ENCODE measurements at places on chromosomes 6 and 20.

DNA sequence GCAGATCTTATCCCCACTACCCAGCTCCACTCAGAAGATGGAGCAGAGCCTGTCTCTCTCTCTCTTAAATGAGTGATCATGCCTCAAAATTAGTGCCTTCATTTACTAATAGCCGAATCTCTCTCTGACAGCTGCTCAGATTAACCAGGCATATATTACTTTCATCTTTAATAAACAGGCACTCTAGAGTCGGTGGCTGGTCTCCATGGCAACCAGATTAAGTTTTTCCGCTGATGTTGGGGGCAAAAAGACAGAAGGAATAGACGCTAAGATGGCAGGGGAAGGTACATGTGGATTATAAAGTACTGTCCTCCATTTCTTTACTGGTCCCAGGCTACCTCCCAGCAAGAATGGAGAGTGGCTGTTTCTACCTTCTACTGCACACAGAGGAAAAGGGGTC is 121.6 kb downstream of the QRSL1 start:
- no peak for DNase-seq

- DNase-seq, result no peak
Measured at GRCh38 chr20:750801-751200, 17.5 kb downstream of the SLC52A3 start.

- DNase-seq, result no peak
Measured at GRCh38 chr6:150180517-150180916, 37.7 kb downstream of the PPP1R14C start.

DNA sequence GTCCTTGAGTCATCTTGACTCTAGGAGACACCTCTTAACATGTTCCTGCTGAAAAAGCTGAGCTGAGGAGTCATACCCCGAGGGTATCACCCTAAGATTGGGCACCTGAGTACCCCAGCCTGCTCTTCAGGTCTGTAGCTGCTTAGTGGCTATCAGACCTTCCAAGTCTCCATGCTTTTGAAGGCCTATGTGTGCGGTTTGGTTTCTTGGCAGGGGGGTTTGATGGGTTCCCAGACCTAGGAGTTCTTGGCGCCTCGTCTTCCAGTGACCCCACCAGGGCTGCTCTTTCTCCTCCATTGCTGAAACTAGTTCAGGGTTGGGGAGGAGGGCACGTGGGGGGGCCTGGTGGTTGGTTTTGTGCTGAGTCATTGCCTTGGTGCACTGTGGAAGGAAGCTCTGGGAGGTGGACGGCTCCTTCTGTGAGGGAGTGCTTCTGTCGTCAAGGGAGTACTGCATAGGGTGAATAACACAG is 20.1 kb downstream of the IGF2R start:
- DNase-seq, result no peak

DNA sequence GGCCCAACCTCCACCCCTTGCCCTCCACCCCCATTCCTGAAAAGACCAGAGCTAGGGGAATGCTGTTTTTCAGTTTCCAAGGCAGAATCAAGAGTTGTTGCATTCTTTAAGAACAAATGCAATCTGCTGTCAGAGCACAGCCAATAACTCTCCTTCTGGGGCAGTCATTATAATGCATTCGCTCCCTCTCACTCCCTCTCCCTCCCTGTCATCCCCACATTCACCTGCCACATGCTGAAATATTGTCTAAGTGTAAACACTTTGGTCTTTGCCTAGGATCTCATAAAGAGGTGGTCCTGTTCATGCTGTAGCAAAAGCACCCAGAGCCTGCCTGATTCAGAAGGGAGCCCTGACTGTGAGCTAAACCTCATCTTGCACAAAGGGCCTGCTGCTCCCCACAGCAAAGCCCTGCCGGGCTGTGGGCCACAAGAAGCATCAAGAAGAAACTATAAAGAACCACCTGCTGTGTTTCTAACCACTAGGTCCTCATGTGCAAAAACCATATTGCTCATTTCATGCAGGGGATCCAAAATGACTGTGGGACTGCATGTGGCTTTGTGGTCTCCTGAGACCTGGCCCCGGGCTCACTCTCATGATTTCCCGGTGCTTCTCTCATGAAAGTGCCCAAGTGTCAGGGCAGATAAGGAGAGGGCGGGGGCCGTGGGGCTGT is 85.6 kb downstream of the GPR6 start:
- peak; percentile 30 for DNase-seq

GRCh38 chr6:168774381-168774780 is 333.4 kb downstream of the SMOC2 start:
- no peak for DNase-seq

- no peak for DNase-seq
Measured at GRCh38 chr20:56945057-56945456, 316.0 kb downstream of the TFAP2C start.

DNA sequence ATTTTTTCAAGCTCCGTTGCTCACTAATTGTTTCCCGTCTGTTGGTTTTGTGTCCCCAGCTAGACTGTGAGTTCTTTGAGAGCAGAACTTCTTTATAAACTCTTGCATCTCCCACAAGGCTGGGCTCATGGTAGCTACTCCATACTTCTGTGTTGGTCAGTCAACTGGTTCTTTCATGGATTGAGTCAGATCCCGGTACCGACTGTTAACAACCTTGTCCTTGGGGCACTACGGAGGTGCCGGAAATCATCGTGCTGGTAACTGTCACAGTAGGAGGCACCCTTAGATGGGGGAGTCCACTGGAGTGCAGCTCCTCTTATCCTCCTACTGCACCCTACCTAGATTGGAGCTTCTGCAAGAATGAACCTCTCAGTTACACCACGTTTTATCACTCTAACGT is 8.6 kb upstream of the STX16 start:
- DNase-seq, result no peak

GRCh38 chr20:42350521-42350920 is 732.3 kb upstream of the CHD6 start:
- DNase-seq, result no peak

- no peak for DNase-seq
Measured at GRCh38 chr6:18513253-18513798, 126.2 kb downstream of the RNF144B start.

DNA sequence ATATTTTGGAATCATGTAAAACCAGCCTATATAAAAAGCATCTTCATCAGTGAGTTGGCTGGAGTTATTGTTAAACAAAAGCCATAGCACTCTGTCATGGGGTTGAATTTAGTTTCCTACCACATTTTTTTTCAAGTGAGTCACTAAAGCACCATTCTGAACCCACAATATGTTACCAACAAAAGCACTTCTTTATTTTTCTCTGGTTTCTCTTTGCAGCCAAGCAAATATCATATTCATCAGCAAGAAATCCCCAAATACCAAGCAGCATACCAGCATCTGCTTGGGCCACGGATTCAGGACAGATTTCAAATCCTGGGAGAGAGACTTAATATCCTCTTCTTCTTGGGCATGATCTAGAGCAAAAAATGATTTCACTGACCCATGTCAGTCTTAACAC is 441.4 kb downstream of the BCKDHB start:
- DNase-seq, result no peak

DNA sequence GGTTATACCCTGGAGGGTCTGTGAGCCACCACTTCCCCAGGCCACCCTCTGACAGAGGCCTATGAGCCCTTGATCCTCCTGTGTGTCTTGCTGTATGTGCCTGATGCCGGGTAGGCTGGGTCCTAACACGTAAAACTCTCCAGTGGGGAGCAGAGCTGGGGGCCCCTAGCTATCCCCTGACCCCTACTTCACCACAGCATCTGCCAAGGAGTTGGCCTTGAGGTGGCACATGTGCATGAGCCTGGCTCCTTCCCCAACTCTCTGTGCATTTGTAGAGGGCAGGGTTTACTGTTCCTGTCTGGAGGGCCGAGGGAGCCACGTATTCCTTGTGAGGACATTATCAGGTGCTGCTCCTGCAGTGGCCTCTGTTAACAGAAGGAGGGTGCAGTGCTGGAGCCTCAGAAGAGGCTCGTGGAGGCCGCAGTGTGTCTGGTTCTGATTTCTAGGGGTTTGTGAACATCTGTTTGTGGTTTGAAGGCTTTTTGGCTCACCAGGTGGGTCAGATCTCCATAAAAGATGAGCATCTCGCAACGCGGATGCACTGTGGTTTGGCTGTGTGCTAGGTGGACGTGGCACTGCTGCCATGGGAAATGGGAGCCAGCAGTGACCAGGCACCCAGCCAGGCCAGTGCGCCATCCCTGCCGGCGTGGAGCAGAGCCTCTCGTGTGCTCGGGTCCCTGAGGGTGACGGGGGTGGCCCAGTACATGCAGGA is 152.1 kb downstream of the DTNBP1 start:
- DNase-seq, result no peak

GRCh38 chr6:169812257-169812644 is 60.8 kb downstream of the ERMARD start:
- DNase-seq, result no peak

DNA sequence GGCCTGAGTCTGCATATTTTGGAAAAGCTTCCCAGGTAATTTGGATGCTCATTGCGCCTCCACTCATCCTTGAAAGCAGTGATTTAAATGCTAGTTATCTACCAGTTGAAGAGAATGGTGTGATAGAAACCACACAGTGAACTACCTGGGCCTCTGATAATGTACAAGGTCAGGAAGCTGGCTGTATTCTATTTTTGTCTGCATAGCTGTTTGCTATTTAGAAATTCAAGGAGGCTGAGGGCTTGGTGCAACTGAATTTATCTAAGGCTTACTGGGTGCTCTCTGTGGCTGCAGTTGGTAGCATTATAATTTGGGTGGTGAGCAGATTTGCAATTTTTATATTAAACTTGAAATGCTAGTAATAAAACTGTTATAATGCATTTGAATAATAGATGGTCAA is 245.6 kb downstream of the KIF16B start:
- no peak for DNase-seq

GRCh38 chr20:56776345-56776744 is 147.2 kb downstream of the TFAP2C start:
- DNase-seq, result no peak

- DNase-seq, result no peak
Measured at GRCh38 chr6:26025047-26025893, 62.0 kb upstream of the HFE start.

GRCh38 chr20:47311967-47312681 is 44.4 kb downstream of the ZMYND8 start:
- no peak for DNase-seq

GRCh38 chr6:114000069-114000468 is 29.1 kb upstream of the HDAC2 start:
- no peak for DNase-seq

DNA sequence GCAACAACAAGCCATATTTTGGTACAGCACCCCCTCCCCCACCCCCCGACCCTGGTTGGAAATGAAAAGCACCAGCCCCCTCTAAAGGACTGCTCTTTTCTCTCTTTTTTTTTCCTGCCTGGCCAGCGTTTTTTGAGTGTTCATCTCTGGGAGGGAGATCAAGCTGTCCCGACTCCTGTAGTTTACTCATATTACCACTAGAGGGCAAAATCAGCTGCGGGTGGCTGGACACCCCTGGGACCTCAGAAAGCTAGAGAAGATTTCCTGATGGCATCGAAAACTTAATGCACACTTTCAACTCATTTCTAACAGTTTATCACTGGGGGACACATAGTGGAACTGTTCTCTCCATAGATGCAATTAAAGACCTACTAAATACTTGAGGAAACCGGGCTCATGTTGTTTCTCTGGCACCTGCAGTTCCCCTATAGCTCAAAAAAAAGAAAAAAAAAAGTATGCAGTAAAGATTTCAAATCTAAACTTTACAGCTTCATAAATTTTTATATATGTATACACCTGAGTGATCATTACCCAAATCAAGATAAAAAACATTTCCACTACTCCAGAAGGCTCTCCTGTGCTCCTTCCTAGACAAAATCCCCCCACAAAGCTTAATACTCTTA is 24.4 kb downstream of the CNBD2 start:
- peak; percentile 28 for DNase-seq

GRCh38 chr20:53402233-53403005 is 191.2 kb downstream of the ZNF217 start:
- peak; percentile 26 for DNase-seq

- no peak for DNase-seq
Measured at GRCh38 chr6:154370545-154370944, 13.9 kb upstream of the IPCEF1 start.

DNA sequence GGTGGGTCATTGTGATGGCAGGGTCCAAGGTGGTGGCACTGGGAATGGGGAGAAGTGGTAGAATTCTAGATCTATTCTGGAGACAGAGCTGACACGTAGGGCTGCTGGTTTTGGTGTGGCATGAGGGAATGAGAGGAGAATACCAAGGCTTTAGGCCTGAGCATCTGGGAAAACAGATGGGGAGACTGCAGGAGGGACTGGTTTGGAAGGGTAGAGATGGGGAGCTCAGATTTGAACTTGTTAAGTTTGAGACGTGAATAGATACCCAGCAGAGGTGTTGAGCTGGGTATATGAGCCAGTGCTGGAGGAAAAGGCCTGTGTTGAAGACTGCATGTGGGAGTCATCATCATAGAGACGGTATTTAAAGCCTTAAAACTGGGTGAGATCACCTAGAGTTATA is 17.5 kb downstream of the TRMT6 start:
- no peak for DNase-seq

GRCh38 chr20:42604998-42605956 is 584.4 kb downstream of the PTPRT start:
- DNase-seq, result no peak

DNA sequence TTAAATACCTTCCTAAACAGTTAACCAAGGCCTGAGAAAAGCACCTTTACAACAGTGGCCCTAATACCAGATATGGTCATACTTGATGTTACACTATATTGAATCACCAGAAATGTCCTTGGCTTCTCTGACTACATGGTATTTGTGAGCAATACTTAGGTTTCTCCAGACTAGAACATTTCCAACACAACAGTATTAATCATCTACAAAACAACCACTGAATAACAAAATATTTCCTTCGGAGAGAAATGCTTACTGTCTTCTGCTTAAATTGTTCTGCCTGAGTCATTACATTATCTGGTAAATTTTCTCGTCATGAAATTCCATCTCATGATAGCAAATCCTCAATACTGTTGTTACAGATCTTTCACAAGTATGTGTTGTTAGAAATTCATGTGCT is 252.9 kb upstream of the RUNX2 start:
- DNase-seq, result no peak

DNA sequence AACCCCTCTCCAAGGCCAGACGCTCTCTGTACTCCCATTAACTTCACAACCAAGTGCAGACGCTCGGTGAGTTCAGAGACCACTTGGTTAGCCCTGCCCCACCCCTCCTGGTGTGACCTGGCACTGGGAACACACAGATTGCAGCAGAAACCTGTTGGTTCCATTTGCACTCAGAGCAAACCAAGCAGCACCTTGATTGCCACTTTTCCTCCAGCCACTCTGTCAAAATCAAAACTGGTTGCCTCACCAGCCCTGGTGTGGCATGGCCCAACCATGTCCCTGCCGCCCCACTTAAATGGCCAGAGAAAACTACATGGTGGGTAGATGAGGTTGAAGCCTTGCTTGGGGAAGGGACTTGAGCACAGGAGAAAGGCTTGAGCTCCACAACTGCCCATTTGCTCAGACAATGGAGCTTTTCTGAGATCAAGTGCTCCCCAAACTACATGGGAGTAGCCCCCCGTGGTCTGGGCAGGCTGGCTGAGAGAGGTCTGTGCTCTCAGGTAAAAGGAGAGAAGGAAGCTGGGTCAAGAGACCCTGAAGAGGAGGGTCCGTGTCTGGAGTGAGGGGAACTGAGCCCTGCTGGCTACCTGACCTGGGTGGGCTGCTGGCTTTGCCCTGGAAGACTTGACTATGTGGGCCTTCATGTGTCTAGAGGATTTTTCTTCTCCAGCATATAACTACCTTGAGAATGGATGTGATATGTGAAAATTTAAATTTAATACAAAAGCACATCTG is 43.4 kb downstream of the PLCG1 start:
- peak; percentile 16 for DNase-seq

GRCh38 chr6:105750089-105750488 is 336.0 kb upstream of the PRDM1 start:
- DNase-seq, result no peak
